ENCODE measurements at places on chromosomes 5 and 9.

GRCh38 chr9:123400926-123401503, 45.0 kb downstream of the CRB2 start:
- DNase-seq: no peak

DNA sequence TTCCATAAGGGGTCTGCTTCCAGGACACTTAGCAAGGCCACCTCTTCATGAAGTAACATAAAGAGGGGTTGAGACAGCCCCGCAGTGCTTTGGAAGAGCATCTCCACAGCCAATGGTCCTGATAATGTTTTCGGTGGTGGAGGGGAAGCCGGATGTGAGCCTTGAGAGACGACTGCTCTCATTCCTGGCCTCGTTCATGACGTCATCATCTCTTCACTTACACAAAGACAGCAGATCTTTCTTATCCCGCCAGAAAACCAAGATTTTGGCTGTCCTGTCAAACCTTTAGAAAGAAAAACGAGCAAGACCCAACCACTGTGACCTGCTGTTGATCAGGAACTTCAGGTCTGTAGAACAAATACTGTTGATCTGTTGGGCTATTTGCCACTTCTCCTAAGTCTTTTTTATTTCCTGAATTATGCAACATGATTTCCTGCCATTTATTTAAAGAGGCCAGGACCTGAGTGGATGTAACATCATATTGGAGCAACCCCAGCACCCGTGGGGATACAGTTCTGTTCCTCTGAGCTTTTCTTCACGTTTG, 89.0 kb upstream of the IRX2 start:
- no peak for DNase-seq

GRCh38 chr5:135230251-135230925, 168.6 kb downstream of the MACROH2A1 start:
- DNase-seq: no peak

DNA sequence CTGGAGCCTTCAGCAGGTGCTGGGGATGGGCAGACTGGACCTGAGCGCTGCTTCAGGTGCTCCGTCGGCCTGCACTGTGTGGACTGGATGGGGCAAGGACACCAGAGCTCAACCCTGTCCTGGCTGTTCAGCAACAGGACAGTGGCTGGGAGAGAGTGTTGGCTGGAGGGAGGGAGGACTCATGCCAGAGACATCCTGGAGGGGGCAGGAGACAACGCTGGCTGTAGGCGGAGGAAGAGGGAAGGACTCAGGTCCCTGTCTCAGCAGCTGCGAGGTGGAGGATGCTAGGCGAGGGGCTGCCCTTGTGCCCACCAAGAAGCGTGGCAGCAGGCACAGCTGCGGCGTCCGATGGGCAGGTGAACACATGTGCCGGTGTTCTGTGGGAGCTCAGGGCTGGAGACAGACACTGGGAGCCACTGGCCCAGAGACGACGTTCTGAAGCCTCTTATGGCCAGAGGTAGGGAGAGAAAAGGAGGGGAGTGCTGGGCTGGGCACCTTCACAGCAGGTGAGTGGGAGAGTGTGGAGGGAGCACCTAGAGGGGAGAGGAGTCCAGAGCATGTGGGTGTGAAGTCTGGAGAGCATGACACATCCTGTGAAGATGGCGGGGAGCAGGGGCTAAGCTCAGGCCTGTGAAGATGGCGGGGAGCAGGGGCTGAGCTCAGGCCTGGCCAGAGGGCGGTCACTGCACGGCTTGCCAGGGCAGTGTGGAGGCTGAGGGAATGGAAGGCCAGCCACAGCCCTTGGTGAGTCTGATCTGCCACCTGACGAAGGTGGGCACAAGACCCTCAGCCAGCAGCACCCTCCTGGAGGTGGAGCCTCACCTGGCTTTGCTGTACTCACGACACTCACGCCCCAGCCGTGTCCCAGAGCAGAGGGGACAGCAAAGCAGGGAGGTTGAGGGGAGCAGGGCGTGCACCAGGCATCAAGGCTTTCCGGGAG, 79.1 kb upstream of the FCN1 start:
- DNase-seq: no peak

DNA sequence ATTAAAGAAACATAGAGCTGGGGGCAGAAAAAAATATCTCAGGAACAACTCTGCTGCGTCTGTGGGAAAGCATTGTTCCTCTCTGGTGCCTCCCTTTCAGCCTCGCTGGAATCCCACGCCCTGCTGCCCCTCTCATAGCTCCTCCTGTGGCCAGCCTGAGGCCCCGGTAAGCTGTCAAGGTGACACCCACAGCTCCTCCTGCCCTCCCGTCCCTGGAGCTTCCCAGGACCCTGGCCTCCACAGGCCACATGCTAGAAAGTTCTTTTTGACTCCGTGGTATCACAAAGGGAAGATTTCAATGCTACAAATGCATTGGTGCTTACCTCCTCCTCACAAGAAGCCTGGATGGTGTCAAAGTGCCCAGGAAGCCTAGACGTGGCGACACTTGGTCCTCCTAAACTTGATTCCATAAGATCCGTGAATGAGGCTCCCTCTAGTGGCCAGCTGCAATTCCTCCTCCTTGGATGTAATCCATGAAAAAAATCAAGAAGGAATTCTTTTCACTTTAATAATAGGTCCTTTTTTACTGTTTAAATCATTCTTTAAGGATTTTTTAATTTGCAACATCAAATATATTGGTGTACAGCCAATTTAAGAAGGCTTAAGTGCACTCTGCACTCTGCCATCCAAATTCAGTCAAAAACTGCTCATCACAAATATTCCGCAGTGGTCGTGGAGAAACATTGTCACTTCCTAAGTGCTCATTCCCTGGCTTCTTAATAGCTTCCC, 104.9 kb downstream of the CFAP90 start:
- peak; percentile 81 for DNase-seq

DNA sequence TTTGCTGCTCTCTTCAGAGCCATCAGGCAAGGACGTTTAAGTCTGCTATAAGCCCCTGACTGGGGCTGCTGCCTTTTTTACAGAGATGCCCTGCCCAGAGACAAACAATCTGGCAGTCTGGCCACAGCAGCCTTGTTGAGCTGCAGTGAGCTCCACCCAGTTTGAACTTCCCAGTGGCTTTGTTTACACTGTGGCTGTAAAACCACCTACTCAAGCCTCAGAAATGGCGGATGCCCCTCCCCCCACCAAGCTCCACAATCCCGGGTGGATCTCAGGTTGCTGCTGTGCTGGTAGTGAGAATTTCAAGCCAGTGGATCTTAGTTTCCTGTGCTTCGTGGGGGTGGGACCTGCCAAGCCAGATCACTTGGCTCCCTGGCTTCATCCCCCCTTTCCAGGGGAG, 59.7 kb upstream of the SNCAIP start:
- DNase-seq: no peak

- no peak for DNase-seq
Measured at GRCh38 chr5:147303976-147304375, 69.2 kb downstream of the STK32A start.

DNA sequence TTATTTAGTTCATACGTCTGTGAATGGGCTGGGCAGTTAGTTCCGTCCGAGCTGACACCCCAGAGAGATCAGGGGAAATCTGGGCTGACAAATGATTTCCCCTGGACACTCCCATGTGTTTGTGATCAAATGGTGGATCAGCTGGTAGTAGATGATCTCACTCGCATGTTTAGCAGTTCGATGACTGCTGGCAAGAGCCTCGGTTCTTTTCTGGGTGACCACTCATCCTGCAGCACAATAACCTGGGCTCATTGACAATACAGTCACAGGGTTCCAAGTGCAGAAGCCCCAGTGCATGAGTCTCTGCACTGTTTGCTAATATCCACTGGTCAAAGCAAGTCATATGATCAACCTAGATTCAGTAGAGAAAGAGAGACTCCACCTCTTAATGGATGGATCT, 155.9 kb downstream of the NR2F1-AS1 start:
- no peak for DNase-seq

DNA sequence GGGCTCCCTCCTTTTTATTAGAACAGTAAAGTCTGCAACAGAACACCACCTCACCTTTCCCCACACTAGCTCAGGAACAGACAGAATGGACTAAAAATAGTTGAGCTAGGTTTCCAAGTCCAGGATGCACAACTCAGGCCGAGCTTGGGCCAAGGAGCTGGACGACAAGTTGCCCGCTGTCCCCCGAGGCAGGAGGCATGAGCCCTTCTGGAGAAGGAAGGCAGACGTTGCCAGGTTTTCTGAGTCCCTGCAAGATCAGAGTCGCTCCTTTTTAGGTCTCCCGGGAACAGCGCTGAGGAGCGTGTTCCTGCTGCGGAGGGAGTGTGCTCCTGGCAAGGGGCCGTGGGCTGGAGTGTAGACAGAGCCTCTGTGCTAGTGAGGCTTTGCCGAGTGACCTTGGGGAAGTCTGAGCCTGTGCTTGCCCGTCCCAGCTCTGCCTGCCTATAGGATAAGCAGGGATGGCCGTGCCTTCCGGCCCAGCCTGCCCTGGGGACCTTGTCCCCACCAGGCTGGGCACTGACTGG, 121.6 kb downstream of the WNK2 start:
- no peak for DNase-seq
